ENCODE measurements at places on chromosomes 7 and 10.

DNA sequence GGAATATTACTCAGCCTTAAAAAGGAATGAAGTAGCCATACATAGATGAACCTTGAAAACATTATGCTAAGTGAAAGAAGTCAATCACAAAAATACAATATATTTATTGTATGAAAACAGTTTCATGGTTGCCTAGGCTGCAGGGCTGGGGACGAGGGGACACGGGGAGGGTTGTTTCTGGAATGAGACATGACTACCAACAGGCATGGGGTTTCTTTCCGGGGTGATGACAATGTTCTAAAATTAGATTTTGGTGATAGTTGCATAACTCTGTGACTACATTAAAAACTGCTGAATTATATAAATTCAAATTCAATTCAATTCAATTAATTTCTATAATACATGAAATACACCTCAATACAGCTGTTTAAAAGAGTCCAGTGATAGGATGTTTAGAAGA lies 88.0 kb downstream of the ARHGAP22 start:
- no peak for DNase-seq

GRCh38 chr10:6386346-6386745 lies 183.6 kb downstream of the PFKFB3 start:
- DNase-seq = no peak

- DNase-seq = no peak
Measured at GRCh38 chr10:11274452-11274851, 256.8 kb downstream of the CELF2 start.

DNA sequence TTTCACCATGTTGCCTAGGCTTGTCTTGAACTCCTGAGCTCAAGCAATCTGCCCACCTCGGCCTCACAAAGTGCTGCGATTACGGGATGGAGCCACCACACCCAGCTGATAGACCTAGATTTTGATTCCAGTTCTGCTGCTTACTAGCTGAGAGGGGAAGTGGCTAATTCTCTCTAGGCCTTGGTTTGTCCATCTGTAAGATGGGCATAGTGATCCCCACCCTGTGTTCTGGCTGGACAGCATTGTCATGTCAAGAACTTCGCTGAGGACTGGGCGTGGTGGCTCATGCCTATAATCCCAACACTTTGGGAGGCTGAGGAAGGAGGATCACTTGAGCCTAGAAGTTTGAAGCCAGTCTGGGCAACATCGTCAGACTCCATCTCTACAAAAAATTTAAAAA lies 17.4 kb upstream of the CCL24 start:
- DNase-seq = no peak

- no peak for DNase-seq
Measured at GRCh38 chr7:106609416-106609815, 51.5 kb downstream of the CCDC71L start.

- peak; percentile 87 for DNase-seq
Measured at GRCh38 chr10:3500408-3500856, 284.6 kb downstream of the KLF6 start.
